ENCODE measurements at places on chromosomes 6 and 20.

DNA sequence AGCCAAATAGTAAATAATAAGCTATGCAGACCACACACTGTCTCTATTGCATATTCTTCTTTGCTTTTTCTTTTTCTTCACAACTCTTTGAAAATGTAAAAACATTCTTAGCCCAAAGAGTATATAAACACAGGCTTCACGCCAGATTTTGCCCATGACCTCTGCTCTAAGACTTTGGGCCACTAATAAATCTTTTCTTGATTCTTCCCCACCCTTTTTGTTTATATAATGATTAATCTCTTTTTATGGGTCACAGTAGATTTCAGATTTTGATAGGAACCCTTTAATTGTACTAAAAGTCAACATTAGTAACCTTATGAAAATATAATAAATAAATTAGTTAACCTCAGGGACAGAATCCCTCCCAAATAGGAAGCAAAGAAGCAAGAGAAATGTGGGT lies 15.8 kb upstream of the ENPP5 start:
- no peak for DNase-seq

GRCh38 chr6:138035070-138035469 lies 72.1 kb downstream of the PERP start:
- DNase-seq: no peak

DNA sequence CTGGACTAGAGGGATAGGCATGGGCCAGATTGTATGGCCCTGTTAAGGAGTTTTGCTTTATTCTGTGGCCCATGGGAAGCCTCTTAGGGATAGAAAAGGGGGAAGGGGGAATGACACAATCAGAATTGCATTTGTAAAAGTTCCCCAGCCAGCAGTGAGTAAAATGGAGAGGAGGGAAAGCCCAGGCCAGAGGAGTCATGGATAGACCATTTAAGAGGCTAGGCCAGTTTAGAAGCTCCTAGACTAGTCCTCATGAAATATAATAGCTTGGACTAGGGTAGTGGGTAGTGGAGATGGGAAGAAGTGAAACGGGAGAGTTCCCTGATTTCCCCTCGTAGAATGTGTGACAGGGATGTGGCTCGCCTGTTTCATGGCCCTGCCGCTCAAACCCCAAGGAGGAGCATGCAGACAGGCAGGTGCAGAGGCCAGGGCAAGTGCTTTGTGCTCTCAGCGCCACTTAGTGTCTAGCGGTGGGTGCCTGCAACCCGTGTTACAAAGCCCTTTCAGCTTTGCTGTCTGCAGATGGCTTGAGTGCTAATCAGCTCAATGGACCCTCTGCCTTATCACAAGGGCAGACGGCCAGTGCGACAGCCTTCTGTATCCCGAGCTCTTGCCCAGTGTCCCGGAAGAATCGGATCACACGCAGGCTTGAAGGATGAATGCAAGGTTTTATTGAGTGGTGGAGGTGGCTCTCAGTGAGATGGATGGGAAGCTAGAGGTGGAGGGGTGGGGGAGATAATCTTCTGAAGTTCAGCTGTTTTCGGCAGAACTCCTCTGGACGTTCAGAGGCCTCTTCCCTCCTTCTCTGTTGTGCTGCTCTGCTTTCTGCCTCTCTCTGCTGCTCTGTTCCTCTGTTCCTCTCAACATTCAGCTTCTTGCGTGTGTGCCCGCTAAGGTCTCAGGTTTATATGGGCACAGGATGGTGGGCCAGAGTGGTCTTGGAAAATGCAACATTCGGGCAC lies 141.1 kb downstream of the CEP57L1 start:
- DNase-seq: no peak

DNA sequence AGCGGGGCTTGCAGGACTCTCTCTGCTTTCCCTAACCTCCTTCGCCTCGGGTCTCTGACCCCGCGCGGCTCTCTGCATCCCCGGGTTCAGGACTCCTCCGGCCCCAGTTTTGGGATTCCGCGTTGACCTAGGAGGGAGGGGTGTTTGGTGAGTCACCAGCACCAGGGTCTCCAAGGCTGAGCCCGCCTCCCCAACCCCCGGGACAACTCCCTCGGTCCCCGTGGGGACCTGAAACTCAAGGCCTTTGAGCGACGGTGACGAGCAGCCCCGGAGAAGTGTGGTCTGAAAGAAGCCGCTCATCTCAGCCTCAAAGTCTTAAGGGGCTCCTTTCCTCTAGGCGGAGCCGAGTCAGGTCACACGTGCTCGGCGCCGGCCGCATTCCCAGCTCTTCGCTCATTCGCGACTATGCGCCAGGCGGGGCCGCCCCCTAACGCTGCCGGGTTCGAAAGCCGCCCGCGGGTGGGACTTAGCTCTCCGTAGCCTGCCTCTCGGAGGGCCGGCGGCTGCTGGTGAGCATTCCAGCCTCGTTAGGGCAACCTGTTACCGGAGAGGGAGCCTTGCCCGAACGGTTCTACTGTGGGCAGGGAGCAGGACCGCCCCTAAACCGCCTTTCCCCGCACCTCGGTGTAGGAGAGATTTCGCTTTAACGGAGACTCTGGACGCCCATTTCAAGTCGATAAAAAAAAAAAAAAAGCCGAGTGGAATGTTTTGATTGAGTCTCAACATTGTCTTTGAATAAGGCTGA lies 3.0 kb upstream of the PRDM13 start:
- DNase-seq: peak; percentile 20

- DNase-seq: no peak
Measured at GRCh38 chr6:13935190-13935880, 10.6 kb downstream of the RNF182 start.

- no peak for DNase-seq
Measured at GRCh38 chr6:75605635-75606034, 4.0 kb downstream of the SENP6 start.

GRCh38 chr6:167550941-167551627 lies 226.2 kb downstream of the TTLL2 start:
- DNase-seq: no peak

- DNase-seq: no peak
Measured at GRCh38 chr20:3367089-3367488, 40.4 kb downstream of the DNAAF9 start.

DNA sequence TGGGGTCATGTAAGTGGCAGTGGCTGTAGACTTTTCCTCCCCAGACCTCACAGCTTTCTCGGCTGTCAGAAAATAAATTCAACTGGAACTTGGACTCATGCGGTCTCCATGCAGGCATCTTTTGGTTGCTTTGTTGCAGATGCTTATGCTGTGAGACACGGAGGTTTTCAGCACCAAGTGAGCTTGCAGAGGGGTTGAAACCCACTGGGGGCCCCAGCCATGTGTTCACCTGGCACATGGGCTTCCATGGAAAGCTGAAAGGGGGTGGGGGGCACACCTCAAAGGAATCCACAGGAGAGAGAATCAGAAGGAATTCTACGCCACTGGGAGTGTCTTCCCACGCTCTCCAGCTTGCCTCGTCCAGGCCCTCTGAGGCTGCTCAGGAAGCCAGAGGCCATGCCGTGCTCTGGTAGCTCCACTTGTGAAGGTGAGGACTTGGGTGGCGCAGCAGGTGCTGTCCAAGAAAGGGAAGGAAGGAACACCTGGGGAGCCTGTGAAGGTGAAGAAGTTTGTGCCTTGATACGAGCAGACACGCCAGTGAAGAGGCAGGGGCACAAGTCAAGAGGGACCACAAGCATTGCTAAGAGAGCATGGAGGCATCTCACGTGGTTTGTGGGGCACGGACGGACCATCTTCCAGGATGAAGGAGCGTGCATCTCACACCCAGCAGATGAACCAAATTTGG lies 134.3 kb upstream of the PMEPA1 start:
- DNase-seq: no peak

- no peak for DNase-seq
Measured at GRCh38 chr20:8133310-8133768, 1.3 kb downstream of the PLCB1 start.

GRCh38 chr6:159809149-159809548 lies 9.1 kb downstream of the PNLDC1 start:
- DNase-seq: no peak

- DNase-seq: no peak
Measured at GRCh38 chr6:18391023-18391422, 3.9 kb downstream of the RNF144B start.

DNA sequence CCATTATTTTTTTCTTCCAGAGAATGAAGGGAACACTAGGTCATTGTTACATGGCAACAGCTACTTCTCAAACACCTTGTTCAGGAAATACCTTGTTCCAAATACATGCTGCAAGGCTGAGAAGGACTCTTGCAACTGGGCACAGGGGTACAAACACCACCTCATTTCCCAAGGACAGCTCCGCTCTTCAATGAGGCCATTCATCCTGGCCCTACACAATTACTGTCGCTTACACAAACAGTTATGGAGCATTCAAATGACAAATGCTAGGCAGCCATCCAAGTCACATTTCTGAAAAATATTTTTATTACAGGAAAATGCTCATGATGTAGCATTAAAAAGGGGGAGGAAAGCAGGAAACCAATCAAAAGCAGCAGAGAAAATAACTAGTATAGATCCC lies 611.9 kb downstream of the DHX35 start:
- no peak for DNase-seq

- DNase-seq: no peak
Measured at GRCh38 chr20:36434383-36434782, 106.9 kb upstream of the MYL9 start.

DNA sequence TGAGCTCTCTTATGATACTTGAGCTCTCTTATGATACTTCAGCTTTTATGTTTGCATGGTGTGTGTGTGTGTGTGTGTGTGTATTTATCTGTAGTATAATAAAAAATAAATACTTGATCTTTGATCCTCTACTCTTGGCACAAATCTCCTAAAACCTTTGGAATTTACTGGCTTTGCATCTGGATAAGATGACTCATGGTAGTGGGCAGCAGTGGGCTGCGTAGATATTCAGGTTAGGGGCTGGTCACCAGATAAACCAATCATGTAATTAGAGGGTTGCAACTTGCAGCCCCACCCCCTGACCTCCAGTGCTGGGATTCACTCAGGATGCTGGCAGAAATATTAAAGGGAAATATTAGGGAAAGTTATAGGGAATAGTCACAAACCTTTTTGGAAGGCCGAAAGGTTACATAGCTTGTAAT lies 151.9 kb upstream of the COL21A1 start:
- no peak for DNase-seq

DNA sequence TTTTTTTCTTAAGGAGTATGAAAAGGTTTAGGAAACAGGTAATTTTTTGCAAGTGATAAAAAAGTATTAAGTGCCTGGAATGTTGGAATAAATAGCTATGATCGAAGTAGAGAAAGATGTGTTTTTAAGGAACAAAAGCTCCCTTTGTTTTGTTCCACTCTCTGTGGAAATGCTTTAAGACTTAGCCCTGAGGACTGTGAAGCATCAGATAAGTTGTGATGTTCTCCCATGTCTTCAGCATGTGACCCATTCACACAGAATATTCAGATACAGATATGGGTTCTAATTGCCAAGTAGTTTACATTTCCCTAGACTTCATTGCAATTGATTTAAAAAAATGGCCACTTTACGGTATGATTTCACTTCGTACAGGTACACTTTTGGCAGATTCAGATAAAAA lies 80.6 kb downstream of the KCNQ5 start:
- DNase-seq: no peak

DNA sequence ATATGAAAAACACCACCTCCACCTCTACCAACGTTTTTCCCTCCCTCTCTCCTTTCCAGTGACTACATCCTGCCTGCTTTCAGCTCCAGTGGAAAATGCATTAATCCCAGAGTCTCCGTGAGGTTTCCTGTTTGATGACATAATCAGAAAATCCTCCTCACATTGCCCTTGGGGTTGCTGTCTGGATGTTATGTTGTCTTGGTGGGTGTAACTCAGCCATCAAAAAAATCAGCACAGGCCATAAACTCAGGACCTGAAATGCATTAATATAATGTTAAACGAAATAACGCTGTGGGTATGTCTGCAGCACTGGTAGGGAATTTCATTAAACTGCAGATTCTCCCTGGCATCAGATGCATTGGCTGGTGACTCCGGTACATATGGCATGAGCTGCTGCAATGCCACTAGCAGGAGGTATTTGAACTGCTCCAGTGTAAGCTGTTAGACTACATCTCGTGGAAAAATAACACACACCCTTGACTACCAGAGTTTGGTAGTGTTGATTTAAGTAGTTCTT lies 297.8 kb downstream of the PRL start:
- no peak for DNase-seq

GRCh38 chr20:61808447-61808846 lies 257.2 kb downstream of the TAF4 start:
- no peak for DNase-seq

- no peak for DNase-seq
Measured at GRCh38 chr6:148427333-148427732, 84.7 kb downstream of the SASH1 start.

GRCh38 chr6:27888566-27888965 lies 23.6 kb downstream of the OR2B2 start:
- DNase-seq: no peak

DNA sequence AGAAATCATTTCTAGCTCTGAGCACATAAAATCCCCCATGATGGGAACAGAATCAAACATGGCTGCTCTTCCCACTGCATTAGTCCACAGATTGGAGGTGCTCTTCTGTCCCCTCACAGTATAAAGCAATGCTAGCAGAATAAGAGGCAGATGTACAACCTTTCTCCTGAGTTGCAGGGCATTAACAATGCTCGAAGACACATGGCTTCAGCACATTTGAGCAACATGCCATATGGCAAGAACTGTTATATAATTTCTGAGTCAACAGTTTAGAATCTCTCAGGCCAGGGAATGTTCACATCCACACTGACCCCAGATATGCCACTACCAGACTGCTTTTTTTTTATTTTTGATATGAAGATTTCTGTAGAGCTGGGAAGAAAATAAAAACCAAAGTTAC lies 119.6 kb downstream of the KIF13A start:
- DNase-seq: no peak

GRCh38 chr20:16378712-16379370 lies 194.4 kb downstream of the KIF16B start:
- DNase-seq: no peak

DNA sequence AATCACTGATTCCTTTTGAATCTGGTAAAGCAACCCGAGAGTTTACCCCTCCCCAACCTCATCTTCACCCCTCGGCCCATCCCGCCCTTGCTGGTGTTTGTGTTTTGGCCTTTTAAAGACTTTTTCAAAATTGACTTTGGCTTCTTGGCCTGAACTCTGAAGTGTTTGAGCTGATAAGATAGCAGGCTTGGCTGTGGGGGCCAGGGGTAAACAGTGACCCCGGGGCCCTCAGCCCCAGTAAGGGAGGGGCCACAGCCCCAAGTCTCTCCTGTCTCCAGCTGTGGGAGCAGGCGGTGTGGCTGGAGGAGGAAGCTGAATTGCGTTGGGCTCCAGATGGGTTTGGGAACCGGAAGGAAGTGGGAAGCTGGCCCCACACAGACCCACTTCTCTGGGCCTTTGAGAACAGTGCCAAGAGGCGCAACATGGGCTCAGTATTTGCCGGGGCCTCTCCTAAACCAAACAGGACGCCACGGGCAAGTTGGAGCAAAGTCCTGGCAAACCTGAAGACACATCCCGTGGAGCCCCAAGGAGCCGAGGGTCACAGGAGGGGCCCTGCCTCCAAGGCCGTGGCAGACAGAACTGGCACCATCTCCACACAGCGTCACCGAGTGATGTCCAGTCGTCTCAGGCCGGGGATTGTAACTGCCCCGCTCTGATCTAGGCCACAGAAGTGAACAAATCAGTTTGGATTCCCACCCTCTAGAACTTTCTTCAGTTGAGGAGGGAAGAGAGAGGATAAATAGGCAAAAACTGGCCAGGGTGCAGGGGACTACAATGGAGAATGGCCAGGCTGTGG lies 54.3 kb upstream of the PTPN1 start:
- no peak for DNase-seq
